NCI-H187 (cell line): ENCODE measurements at places on chromosomes 1 and 21.

DNA sequence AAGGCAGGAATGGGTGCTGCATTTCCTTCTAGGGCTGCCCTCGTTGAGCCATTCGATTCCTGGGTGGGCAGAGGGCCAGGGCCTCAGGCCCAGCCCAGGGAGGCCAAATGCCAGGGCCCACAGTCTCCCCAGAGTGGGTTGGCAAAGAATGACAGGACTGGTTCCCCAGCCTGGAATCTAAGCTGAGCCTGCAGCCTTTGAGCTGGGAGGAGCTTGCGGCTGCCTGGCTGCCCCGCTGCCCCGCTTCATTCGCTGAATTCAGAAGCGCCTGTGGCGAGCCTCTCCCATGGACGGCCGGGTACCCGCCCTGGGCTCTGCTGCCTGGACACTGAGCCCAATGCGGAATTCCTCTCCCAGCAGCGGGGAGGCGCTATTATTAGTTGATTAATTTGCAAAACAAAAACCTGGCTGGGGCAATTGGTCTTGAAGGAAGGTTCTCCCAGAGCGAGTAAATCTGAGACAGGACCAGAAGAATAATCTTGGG, 32.3 kb upstream of the TARDBP start:
- DNase-seq = no peak

GRCh38 chr1:222547260-222547614, 667 bp downstream of the HHIPL2 start:
- DNase-seq = no peak

- no peak for DNase-seq
Measured at GRCh38 chr1:227372726-227373130, 54.4 kb upstream of the CDC42BPA start.

- DNase-seq = no peak
Measured at GRCh38 chr21:24045775-24046215, 1561.5 kb downstream of the MRPL39 start.

DNA sequence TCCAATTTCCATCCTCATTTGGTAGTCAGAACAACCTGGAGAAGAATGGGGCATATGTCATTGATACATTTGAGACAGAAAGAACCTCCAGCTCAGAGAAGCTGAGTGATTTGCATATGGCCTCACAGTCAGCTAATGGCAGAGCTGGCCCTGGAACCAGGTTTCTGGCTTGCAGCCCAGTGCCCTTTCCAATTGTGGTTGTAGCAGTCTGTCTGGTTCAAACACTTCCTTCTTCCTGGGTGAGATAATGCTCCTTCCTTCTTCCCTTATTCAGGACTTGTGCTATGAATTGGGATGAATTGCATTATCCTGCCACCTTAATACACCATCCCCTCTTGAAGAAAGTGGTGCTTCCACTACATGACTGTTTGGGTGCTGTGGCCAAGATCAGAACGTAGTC, 24.2 kb downstream of the SLC5A9 start:
- no peak for DNase-seq

- no peak for DNase-seq
Measured at GRCh38 chr1:46110521-46110920, 21.9 kb downstream of the PIK3R3 start.

DNA sequence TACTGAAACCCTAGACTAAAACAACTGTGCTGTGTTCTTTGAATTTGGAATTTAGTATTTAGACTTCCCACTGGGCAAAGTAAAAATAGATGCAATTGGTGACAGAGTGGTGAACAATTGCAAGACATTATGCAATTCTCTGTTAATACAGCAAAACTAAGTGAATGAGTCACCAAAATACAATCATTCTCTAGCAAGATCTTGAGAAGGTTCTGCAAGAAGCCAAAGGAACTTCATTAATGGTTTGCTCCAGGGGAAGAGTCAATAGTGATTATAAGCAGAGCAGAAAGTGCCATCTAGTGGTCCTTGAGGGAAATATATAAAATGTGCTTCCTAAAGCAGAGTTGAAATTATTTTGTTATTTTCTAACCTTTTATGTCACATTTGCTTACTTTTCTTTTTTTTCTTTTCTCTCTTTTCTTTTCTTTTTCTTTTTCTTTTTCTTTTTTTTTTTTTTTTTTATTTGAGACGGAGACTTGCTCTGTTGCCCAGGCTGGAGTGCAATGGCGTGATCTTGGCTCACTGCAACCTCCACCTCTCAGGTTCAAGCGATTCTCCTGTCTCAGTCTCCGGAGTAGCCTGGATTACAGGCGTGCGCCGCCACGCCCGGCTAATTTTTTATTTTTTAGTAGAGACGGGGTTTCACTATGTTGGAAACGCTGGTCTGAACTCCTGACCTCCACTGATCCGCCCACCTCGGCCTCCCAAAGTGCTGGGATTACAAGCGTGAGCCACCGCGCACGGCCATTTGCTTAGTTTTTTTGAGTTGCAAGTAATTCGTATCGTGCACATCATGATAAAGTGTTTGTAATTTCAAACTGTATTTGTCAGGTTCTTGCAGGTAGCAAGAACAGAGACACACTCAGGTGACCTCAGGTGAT, 99.2 kb downstream of the CTH start:
- DNase-seq = no peak

- DNase-seq = no peak
Measured at GRCh38 chr1:3430406-3430805, 24.1 kb upstream of the ARHGEF16 start.

GRCh38 chr1:66271216-66271903, 262.6 kb upstream of the SGIP1 start:
- DNase-seq = no peak

GRCh38 chr1:42690477-42691156, 8.4 kb downstream of the YBX1 start:
- no peak for DNase-seq

GRCh38 chr1:8382608-8383505, 64.9 kb downstream of the SLC45A1 start:
- DNase-seq = no peak

GRCh38 chr1:203290261-203291089, 14.8 kb upstream of the BTG2 start:
- peak; percentile 98 for DNase-seq

GRCh38 chr1:36663772-36664430, 181.2 kb upstream of the CSF3R start:
- DNase-seq = no peak

GRCh38 chr1:212458817-212459216, 26.1 kb downstream of the NENF start:
- no peak for DNase-seq

DNA sequence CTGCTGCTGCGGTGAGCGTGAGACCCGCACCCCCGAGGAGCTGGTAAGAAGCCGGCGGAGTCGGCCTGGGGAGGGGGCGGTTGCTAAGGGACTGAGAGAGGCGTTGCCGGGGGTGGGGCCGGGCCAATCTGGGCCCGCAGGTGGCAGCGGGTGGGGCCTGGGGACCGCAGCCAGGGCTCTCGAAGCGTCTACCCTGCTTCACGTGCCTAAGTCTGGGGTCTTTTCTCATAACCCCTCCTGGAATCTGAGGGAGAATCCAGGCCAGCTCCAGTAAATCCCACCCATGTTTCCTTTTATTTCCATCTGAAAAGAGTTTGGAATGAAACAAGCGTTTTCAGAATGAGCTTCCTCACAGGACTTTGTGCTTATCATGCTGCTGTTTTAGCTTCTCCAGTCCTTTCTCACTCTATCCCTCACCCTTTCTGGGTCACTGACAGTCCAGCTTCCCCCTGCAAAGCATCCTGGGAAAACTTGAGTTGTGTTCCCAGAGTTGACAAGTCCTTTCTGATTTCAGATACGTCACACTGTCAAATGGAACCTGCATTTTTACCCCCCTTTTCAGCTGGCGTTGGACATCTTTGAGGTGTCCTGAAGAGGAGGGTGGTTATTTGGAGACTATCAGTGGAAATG, 431 bp downstream of the CLCN6 start:
- DNase-seq = no peak

DNA sequence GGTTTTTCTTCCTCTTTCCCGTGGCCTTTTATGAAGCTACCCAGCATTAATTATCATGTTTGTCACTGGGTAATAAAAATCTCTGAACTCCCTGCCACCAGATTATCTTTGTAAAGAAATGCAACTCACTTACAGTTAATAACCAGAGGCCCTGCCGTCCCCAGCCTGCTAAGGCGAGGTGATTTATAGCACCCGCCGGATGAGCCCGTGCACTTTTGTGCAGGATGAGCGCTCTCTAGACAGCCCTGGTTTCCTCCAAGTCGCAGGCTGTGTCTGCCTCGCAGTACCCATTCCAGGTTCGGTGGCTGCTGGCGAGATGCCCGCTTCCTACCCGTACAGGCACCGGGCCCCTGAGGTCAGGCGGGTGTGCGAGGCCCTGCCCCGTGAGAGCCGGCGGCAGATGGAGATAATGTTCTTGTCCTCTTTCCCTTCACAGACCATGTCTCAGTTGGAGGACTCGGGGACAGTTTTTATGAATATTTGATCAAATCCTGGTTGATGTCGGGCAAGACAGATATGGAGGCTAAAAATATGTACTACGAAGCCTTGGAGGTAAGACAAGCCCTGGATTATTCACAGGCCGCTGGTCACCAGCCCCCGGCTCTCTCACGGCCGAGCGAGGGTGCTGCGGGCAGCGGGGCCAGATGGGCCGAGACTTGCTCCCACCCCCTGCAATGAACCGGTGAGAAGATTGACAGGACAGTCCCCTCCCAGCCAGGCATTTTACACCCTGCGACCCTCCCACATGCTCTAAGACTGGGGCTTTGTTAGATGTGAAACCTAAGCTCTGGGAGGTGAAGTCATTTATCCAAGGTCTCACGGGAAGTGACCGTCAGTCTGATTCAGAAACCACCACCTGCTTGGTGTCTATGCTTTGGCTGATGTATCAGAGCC, 28.5 kb upstream of the SELENON start:
- DNase-seq = no peak

DNA sequence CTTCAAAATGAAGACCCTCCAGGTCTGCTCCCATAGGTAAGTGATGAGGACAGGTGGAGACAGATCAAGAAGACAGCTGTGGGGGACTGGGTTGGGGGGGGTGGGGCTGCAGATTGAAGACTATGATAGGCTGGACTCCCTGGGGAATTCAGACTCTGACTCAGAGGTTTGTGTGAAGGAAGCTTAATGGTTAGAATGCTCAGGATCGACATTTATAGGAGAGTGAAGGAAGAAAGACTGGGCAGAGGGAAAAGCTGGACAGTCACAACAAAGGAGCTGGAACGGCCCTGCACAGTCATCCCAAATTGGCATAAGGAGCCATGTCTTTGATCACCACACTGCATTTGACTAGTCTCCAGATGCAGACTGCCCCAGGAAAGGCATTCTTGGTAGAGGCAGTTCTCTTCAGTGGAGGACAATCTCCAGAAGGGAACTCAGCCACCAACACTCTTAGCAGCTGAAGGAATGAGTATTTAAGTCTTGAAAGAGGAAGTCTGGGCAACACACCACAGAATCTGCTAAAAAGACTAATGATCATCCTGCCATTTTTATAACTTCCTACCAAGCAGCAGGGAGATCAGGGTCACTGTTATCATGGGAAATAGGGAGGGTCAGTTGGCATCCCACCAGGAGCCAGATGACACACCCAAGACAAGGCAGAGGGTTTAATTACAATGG, 120.0 kb upstream of the ZC3H11B start:
- no peak for DNase-seq
